Nucleus accumbens (tissue), 56 donors: ENCODE measurements at places on chromosomes 5 and 9.

DNA sequence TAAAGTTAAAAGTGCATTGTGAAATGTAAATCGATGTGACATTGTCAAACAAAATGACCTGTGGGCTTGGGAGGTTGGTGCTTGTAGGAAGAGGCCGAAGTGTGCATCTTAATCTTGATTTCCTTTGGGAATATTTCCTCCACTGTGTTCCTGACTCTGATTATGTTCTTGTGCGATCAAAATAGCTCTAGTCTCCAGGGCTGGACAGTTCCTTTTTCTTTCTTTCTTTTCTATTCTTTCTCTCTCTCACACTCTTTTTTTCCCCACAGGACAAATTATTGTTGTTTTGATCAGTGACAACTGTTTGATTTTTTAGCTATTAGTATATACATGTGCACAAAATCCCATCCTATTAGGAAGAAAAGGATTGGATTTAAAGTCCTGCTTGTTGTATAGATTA lies 347.5 kb downstream of the ZSWIM6 start:
- DNase-seq: no peak

GRCh38 chr5:134095887-134096589 lies 18.4 kb upstream of the TCF7 start:
- no peak for DNase-seq

DNA sequence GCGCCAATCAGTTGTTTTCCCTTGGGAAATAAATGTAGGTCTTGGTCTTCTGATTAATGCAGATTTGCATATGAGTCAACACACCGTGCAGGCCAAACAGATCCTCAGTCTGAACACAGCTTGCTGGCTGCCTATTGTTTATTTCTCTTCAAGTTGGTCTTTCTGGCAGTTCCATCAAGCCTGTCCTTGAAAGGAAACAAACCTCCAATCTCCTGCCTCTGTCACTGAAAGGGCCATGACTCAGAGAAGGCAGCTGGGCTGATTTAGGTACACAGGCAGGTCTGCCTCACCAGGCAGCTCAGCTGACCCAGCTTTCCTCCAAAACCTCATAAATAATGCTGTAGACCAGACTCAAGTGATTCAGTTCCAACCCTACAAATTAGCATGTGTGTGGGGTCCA lies 175.9 kb downstream of the MAN2A1 start:
- no peak for DNase-seq

GRCh38 chr5:145917288-145917687 lies 19.1 kb upstream of the SH3RF2 start:
- DNase-seq: no peak

DNA sequence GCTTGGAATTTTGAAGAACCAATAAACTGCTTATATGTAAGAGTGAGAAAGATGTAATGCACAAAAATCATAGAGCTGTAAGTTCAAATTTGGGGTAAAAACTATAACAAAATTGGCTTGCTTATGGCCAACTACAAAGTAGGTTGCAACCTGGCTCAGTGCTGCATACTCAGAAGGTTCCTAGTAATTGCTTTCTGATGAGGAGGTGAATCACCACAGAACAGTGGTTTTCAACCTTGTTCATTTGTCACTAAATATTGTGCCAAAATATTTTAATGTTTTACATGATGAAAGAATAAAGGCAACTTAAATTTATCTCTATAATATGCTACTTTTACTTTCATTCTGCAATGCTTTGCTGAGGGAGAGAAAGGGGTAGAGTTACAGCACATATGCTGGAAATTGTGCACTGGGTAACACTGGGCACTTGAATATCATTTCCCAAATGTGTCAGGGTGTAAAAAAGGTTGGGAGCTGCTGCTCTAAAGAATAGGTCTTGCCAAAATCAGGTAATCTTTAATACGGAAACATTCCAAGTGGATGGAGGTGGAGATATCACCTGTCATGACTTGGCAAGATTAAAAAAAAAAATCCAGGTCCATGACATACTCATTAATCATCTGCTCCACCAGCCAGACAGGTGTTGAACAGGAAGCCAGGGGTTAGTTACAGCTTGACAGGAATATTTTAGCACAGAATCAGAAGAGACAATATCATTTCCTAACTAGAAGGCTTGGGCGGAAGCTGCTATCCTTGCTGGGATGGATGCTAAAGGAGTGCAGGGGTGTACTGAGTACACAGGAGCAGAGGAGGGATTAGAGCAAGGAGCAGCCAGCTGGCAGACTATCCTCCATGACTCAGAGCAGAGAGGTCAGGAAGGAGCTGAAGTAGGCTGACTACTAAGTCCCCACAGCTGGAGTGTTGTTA lies 34.6 kb upstream of the CCL21 start:
- no peak for DNase-seq

GRCh38 chr5:58281189-58281588 lies 178.7 kb downstream of the PLK2 start:
- DNase-seq: no peak

DNA sequence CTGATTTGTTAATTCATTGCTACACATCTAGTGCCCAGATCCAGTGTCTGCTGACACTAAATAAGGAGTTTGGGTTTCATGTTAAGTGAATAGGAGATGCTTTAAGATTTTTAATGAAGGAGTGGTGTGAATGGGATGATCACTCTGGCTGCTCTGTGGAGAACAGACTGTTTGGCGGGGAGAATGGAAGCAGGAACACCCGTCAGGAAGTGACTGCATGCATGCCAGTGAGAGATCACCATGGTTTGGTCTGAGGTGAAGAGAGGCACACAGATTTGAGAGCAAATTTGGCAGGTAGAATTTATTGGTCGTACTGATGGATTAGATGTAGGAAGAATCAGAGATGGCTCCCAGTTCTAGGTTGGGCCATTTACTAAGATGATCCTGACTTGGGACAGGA lies 19.8 kb downstream of the ATP6V0E1 start:
- no peak for DNase-seq

GRCh38 chr5:6872441-6873160 lies 159.4 kb downstream of the TENT4A start:
- no peak for DNase-seq

GRCh38 chr9:101536938-101537337 lies 3.3 kb downstream of the RNF20 start:
- no peak for DNase-seq

GRCh38 chr5:169174923-169175322 lies 126.0 kb downstream of the SLIT3 start:
- no peak for DNase-seq

GRCh38 chr5:146799231-146799630 lies 79.3 kb downstream of the PPP2R2B start:
- DNase-seq: peak; percentile 12

GRCh38 chr5:44046619-44047364 lies 342.4 kb downstream of the FGF10 start:
- no peak for DNase-seq

- no peak for DNase-seq
Measured at GRCh38 chr5:143166661-143167420, 236.6 kb downstream of the NR3C1 start.

DNA sequence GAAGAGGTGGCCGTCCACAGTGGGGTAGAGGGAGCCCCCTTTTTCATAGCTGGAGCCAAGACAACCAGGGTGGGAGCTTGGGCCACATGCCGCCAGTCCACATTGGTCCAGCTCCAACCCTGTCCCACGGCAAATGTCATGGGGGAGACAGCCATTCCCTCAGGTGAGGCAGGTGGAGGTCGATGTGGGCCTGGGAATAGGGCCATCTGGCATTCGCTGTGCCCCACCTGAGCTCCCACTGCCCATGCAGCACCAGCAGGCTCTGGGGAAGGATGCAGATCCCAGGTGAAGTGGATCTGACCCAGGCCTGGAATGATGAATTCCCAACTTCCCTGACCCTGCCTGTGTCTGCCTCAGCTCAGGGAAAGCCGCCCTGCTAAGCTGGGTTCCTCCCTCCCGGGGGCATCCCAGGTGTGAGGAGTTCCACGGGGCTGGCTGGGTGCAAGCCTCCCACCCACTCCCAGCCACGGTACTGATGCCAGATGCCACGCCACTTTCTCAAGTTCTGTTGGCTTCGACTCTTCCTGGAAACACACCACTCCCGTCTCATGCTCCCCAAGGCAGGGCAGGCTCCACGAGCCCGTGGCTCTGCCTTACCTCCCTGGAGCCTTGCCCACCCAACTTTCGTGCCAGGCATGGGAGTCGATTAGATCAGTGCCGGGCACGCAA lies 25.2 kb upstream of the FCN2 start:
- no peak for DNase-seq

DNA sequence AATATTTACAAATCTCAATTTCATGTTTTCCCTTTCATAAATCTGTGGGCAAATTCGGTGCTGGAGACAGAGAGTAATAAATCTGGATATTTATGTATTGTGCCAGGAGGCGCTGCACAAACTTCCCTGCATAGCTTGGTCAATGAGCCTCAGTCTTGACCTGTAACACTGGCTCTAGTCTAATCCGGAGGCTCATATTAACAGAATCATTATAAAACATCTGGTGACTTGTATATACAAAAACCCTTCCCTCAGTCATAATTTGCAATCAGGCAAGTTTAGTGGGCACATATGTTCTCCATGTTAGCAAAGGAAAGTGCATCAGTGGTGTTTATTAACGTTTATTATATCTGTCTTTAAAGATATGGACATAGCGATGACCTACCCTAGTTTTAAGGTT lies 104.0 kb upstream of the BNC2 start:
- no peak for DNase-seq

GRCh38 chr5:9559965-9560364 lies 14.1 kb upstream of the SEMA5A start:
- no peak for DNase-seq

DNA sequence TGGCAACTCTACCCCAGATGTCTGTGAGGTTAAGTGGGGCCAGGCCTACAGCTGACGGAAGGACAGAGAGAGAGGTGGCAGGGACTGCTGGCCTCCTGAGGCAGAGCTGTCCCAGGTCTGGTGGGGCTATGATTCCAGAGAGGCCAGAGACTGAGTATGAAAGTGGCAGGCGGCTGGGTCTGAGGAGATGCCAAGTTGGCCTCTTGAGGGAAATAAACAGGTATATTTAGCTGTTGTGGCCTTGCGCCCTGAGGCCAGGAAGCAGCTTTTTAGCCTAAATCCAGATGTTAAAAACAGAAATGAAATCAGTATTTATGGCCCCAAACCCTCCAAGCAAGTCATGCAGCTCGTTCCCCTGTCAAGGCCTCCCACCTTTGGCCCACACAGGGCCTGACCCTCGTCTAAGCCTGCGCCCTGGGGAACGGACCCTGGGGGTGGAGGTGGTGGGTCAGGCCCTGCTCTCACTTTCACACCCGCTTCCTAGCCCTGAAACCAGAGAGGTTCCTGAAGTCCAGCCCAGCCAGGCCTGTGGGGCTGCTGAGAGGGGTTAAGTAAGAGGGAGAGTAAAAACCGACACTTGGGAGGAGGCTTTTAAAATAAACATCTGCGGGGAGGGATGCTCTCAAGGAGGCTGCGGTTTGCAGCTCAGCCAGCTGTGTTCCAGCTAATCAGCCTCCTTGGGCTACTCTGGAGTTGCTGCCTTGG lies 18.7 kb downstream of the PCDHGC5 start:
- no peak for DNase-seq

GRCh38 chr9:18502546-18502945 lies 28.6 kb downstream of the ADAMTSL1 start:
- DNase-seq: no peak

DNA sequence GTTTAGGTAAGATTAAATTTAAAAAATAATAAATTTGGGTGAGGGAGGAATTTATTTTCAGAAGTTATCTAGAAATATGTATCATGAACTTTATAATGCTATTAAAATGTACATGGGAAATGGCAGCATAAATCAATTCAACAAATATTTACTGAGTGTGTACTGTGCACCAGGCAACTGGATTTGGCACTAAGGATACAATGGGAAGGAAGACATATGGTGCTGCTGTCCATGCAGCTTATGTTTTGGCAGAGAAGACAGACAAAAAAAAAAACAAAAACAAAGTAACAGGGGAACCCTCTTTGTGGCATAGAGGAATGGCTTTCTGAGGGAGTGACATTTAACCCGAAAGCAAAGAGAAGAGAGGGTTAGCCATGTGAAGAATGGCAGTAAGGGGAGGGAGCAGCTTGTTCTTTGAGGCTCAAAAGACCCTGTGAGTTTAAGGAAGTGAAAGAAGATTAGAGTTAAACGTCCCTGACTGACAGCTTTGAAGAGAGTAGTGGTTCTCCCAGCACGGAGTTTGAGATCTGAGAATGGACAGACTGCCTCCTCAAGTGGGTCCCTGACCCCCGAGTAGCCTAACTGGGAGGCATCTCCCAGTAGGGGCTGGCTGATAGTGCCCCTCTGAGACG lies 23.9 kb downstream of the CNTRL start:
- no peak for DNase-seq

DNA sequence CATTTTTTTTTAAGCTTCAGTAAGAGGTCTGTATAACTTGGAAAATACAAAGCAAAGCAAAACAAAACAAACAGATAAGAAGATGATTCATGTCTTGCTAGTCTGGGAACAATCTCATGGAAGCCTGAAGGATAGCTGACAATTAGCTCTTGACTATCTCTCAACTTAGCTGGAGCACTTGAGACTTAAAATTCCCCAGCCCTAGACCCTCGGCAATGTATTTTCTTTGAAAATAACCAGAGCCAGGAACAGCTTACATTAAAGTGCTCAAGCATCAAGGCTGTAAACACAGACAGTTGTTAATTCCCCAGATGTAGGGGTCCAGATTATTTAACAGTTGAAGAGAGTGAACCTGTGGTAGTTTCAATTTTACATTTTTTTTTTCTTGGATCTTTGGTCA lies 82.9 kb downstream of the TMEM252 start:
- DNase-seq: no peak

- no peak for DNase-seq
Measured at GRCh38 chr9:126503333-126504085, 110.2 kb upstream of the LMX1B start.

DNA sequence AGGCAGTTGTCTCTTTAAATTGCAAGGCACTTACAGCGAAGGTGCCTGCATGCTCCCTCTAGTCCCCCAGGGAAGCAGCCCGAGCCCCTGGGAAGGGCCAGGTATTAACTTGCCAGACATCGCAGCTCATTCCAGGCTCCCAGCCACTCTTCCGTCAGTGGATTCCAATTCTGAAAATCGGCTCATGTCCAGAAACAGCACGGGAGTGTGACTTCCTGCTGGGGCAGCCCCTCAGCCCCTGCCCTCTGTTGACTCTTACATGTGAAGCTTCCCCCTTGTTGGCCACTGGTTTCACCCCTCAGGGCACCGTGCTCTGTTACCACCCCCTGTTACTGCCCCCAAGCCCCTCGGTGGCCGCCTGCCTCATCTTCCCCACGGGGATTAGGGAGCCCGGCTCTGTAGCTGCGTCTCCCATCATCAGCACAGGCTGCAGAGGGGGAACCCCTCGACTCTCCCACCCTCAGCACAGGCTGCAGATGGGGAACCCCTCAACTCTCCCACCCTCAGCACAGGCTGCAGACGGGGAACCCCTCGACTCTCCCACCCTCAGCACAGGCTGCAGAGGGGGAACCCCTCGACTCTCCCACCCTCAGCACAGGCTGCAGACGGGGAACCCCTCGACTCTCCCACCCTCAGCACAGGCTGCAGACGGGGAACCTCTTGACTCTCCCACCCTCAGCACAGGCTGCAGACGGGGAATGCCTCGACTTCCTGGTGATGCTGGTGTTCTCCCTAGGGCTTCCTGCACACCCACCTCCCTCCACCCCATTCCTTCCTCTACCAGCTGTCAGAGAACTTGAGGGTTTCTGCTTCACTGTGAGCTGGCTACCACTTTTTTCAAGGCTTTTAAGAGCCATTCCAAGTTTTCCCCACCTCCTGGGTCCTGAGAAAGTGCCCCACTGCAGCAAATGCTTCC lies 11.1 kb upstream of the CACNA1B start:
- no peak for DNase-seq

- no peak for DNase-seq
Measured at GRCh38 chr5:13956471-13956870, 12.0 kb upstream of the DNAH5 start.

- DNase-seq: no peak
Measured at GRCh38 chr5:34891981-34892380, 23.3 kb downstream of the RAD1 start.

GRCh38 chr9:70924895-70925547 lies 196.4 kb downstream of the TRPM3 start:
- DNase-seq: peak; percentile 5
